Left ventricle myocardium inferior (tissue), 1 donor: ENCODE measurements at places on chromosomes 1 and 21. TPM values are rescaled to one million over a fixed set of nuclear protein-coding genes. Genes with fewer than 3 reads are reported as not detected.

The GRHL3 gene
- total RNA-seq: not detected

The COL6A2 gene
- 157 TPM for total RNA-seq

DNA sequence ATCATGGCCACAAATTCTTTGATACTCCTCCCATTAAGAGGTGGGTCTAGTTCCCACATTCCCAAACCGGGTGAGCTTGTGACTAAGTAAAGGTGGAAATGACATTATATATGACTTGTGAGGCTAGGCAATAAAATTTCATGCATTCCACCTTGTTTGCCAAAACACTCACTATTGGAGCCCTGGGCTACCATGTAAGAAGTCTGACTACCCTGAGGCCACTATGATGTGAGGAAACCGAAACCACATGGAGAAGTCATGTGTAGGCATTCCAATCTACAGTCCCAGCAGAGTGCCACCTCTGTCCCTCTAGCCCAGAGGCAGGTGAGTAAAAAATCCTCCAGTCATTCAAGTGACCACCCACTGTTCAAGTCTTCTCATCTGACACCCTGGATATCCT, 17.9 kb upstream of the SMG7 start:
- H3K4me3 ChIP-seq: no peak overlapping the region
- no peak overlapping the region for H3K27ac ChIP-seq
- no peaks in the 10 kb centered on the region for H3K27me3 ChIP-seq
- no peaks in the 10 kb centered on the region for H3K4me1 ChIP-seq
- H3K36me3 ChIP-seq: no peaks in the 10 kb centered on the region
- no peak for DNase-seq

- no peaks in the 10 kb centered on the region for H3K36me3 ChIP-seq
- no peaks in the 10 kb centered on the region for H3K27me3 ChIP-seq
- H3K4me1 ChIP-seq: no peaks in the 10 kb centered on the region
- DNase-seq: no peak
- H3K4me3 ChIP-seq: no peak overlapping the region
- no peak overlapping the region for H3K27ac ChIP-seq
Measured at GRCh38 chr1:172883387-172883791, 167.4 kb downstream of the TNFSF18 start.

DNA sequence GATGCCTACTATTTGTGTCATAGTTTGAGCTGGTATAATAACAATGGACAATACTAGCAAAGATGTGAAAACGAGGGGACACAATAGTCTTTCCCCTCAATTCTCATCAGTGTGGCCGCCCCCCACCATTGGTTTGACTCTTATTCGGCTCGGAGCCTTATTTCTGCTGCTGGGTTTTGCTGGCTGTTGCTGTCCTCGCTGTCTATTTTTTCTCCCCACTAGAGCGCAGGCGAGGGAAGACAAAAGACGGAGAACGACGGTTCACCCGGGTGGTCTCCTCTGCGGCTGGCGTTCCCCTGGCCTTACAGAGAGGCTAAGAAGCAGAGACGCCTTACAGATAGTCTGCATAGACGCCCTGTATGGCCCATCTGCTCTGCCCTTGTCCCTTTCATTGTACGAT, 19.4 kb downstream of the CLIC6 start:
- H3K27ac ChIP-seq: no peak overlapping the region
- no peaks in the 10 kb centered on the region for H3K36me3 ChIP-seq
- no peak overlapping the region for H3K4me3 ChIP-seq
- H3K27me3 ChIP-seq: no peaks in the 10 kb centered on the region

The OR2T11 gene
- not detected for total RNA-seq

The CRABP2 gene
- 0.60 TPM for total RNA-seq

GRCh38 chr1:48670234-48671020, 106.3 kb downstream of the BEND5 start:
- H3K4me3 ChIP-seq: no peak overlapping the region
- no peak overlapping the region for H3K27ac ChIP-seq
- H3K4me1 ChIP-seq: no peaks in the 10 kb centered on the region
- H3K36me3 ChIP-seq: no peaks in the 10 kb centered on the region
- H3K27me3 ChIP-seq: peaks cover 62% of the 10 kb centered on the region
- DNase-seq: no peak

The RNU1-2 gene
- total RNA-seq: 6,072 TPM
